ENCODE measurements at places on chromosomes 6 and 20. TPM values are rescaled to one million over a fixed set of nuclear protein-coding genes. Genes with fewer than 3 reads are reported as not detected.

Gene SRSF3
- 178 TPM for total RNA-seq

Gene ZNF334
- total RNA-seq, result 8.5 TPM

Gene DNAH8
- total RNA-seq, result not detected

Gene NKAPL
- total RNA-seq, result 0.21 TPM

Gene STX11
- 1.7 TPM for total RNA-seq

Gene BPIFB4
- not detected for total RNA-seq

Gene MEI4
- not detected for total RNA-seq

Gene TP53TG5
- 0.85 TPM for total RNA-seq

Gene CEP43
- total RNA-seq, result 22.5 TPM

Gene MICAL1
- total RNA-seq, result 63.9 TPM

Gene COL10A1
- not detected for total RNA-seq

Gene FAM50B
- total RNA-seq, result 2.7 TPM

Gene PPP1R11
- 92.9 TPM for total RNA-seq

Gene BIRC7
- not detected for total RNA-seq

Gene UBD
- total RNA-seq, result 2.7 TPM

Gene SEL1L2
- total RNA-seq, result not detected

Gene OXT
- not detected for total RNA-seq

Gene SNHG17
- 43.5 TPM for total RNA-seq

Gene COL9A1
- total RNA-seq, result 1.6 TPM

Gene NNAT
- total RNA-seq, result not detected

Gene C4B
- total RNA-seq, result 31.2 TPM

Gene TRIM15
- 62.5 TPM for total RNA-seq

Gene PLA2G7
- total RNA-seq, result 4.5 TPM

Gene UNC5CL
- 6.6 TPM for total RNA-seq

Gene MYBL2
- total RNA-seq, result 4.6 TPM

Gene NT5E
- total RNA-seq, result 49.8 TPM

Gene CGA
- not detected for total RNA-seq

Gene OR2J3
- not detected for total RNA-seq

Gene PROKR2
- not detected for total RNA-seq

Gene ZNF343
- 6.8 TPM for total RNA-seq

Gene CD109
- 4.3 TPM for total RNA-seq

Gene LPA
- total RNA-seq, result not detected

Gene FNDC1
- total RNA-seq, result 1.5 TPM

Gene LRRN4
- total RNA-seq, result not detected

Gene ABHD16B
- not detected for total RNA-seq

Gene APOBEC2
- not detected for total RNA-seq

Gene SNX21
- 15.8 TPM for total RNA-seq

Gene ANKRD6
- total RNA-seq, result 3.1 TPM

Gene SRSF12
- total RNA-seq, result not detected

Gene LAMA5
- 18.2 TPM for total RNA-seq

Gene ANKRD66
- not detected for total RNA-seq

Gene SCRT2
- not detected for total RNA-seq

Gene ZBTB46
- total RNA-seq, result 5.6 TPM

Gene FAM217A
- not detected for total RNA-seq
